Activated CD4-positive, alpha-beta T cell treated with anti-CD3 and anti-CD28 coated beads, Interleukin-2, amount 50 U/mL, for 48 hours (primary cell): ENCODE measurements at places on chromosomes 6 and 20.

GRCh38 chr20:22531056-22531615 is 53.2 kb downstream of the FOXA2 start:
- DNase-seq, result no peak

- DNase-seq, result no peak
These were observed 2.1 kb downstream of the MYL9 start for GRCh38 chr20:36543184-36544133.

DNA sequence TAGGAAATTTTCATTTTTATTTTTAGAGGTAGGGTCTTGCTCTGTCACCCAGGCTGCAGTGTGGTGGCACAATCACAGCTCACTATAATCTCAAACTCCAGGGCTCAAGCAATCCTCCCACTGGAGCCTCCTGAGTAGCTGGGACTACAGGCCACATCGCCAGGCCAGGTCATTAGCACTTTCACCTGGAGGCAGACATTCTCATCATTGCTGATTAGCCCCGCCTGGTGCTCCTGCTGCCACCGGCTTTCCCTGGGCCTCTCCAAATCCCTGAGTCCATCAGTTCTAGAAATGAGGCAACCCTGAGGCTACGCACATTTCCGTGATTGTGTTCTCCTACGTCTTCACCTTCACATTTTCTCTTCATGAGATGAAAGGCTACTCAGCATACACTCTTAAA is 607.7 kb upstream of the NRSN1 start:
- DNase-seq, result no peak

GRCh38 chr6:1310628-1311399 is 1.1 kb upstream of the FOXQ1 start:
- no peak for DNase-seq

DNA sequence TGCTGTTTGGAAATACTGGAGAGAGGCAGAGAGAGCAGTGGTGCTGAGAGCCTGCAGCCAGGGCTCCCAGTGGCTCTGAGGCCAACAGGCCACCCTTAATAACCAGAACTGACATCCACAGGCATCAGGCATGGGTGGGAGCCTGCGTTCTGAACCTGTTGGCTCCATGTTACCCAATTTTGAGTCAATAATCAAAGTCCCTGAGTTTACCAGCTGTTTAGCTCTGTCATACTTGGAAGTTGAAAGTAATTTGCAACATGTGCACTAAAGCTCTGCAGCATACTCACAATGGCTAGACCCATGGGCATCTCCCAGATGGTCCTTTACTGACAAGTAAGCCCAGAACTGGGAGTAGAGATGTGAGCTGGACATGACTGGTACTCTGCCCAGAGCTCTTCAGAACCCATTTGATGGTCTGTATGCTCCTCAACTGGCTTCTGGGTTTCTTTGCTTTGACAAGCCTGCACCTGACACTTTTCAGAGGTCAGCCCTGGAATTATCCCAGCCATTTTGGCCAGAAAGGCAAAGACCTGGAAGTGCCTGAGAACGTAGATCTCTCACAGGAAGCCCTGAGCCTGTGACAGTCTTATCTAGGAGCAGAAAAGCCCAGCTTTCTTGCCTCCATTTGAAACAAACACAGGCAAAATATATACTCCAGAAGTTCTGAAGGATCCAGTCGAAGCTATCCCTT is 122.4 kb upstream of the CITED2 start:
- DNase-seq, result no peak

DNA sequence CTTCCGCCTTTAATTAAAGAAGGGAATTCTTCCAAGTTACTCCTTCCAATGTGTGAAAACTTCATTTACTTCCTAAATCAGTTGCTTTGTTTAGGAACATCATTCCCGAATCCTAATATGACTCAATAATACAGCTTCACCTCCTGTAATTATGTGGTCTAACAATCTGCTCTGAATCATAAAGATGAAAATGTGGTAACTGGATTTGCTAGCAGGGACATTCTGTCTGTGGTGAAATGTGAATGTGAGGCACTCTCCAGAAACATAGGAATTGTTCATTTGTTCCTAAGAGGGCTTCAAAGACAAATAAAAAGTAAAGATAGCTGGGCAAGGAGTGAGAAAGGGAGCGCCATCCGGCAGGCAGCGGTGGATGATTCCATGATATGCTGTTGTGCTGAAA is 678.1 kb downstream of the KIF16B start:
- DNase-seq, result no peak

GRCh38 chr6:89351671-89352277 is 748 bp downstream of the UBE2J1 start:
- no peak for DNase-seq

GRCh38 chr6:121865811-121866210 is 430.4 kb downstream of the GJA1 start:
- no peak for DNase-seq

DNA sequence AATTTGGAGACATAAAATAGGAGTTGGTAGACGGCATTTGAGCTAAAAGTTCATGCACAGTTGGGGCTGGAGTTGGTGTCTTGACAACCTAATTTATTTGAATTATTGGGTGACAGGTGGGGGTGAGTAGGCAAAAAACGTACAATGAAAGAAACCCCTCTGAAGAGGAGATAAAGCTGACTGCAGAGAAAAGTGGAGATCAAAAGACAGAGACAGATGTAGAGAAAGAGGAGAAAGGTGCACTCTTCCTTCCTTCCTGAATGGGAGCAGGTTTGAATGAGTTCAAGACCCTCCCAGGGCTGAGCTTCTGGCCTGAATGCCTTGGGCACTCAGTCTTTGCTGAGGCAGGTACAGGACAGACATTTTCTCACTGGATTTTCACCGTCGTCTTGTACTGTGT is 284.3 kb downstream of the DHX35 start:
- DNase-seq, result no peak

- no peak for DNase-seq
These were observed 402.8 kb upstream of the JAG1 start for GRCh38 chr20:11076434-11077105.

GRCh38 chr6:42333612-42334011 is 116.0 kb upstream of the MRPS10 start:
- DNase-seq, result no peak

DNA sequence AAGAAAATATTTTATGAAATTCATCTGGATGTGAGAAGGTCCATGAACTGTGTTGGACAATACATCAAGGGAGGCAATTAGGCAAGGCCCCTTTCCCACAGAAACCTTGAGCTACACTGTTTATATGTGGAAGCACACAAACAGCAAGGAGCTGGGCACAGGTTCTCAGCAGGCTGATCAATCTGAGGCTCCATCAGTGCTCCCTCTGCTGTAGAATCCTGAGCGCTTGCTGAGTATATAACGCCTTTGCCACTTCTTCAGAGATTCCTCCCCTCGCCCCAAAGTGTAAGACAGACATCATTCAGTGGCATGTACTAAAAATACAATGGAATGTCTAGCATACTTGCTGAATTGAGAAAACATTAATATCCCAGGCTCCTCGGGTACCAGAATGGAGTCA is 146.9 kb downstream of the PRKN start:
- no peak for DNase-seq

- DNase-seq, result no peak
These were observed 16.5 kb downstream of the RTN4IP1 start for GRCh38 chr6:106612671-106613416.

- DNase-seq, result no peak
These were observed 167.6 kb upstream of the IMPG1 start for GRCh38 chr6:76240092-76240491.

DNA sequence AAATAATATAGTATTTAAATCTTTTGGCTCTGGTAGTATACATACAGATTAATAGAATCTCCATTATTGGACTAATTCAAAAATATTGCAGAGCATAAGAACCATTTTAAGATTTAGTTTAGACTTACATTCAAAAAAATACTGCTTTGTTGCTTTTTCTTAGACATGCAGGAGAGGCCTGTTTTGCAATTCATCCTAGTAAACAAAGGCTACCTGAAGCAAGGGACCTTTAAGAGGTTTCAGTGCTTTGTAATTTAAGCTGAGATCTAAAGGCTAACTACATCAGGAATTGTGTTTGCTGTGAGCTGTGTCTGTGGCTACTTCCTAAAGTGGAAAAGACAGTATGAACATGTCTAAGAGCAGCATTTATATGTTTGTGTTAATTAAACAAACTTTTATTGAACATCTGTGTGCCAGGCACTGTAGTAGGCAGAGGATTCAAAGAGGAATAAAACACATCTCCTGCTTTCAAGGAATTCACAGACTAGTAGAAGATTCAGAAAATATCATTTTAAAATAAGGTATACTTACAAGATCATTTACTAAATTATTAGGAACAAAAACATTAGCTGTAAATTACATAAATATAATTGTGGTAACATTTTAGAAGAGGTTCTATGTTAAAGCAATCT is 29.1 kb upstream of the CALHM6 start:
- DNase-seq, result no peak

GRCh38 chr6:15930207-15930606 is 198.7 kb upstream of the MYLIP start:
- no peak for DNase-seq

GRCh38 chr20:44572551-44573500 is 9.6 kb upstream of the PKIG start:
- no peak for DNase-seq

GRCh38 chr20:33362898-33363297 is 38.4 kb downstream of the CDK5RAP1 start:
- no peak for DNase-seq

DNA sequence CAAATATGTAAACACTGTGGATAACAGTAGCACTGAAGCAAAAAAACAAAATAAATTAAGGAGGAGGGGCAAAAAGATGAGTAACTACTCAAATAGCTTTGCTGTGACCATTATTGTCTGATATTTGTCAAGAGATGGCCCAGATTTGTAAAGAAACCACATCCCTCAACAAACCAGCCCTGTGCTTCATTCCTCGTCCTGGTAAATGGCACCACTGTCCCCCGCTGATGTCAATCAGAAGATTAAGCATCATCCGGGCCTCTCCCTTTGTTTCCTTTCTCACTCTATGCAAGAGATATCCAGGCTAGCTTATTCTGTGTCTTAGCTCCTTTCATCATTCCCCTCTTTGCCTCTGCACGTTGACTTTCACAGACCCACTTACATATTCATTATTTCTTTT is 259.0 kb downstream of the SYNE1 start:
- no peak for DNase-seq

- no peak for DNase-seq
These were observed 209.7 kb upstream of the SUPT3H start for GRCh38 chr6:45587229-45588060.

GRCh38 chr20:62584671-62585460 is 57.4 kb upstream of the SLCO4A1 start:
- DNase-seq, result no peak

DNA sequence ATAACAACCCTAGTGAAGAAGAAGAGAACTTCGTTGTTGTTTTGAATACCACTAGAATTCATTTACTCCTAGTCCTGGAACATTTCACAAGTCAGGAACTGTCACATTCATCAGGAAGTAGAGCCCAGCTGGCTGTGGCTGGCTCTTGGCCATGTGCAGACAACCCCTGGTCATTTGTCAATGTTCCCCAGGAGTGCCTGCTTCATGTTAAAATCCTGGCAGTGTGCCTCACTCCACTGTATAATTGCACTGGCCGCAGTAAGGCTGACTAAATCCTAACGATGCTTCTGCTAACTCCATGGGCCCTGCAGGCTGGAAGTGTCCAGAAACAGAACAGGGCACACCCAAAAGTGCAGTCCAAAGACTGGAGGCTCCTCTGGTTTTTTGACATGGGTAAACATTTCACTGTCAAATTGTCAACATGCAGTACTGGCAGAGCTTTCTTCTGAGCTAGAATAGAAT is 41.5 kb upstream of the ADGRF1 start:
- no peak for DNase-seq

DNA sequence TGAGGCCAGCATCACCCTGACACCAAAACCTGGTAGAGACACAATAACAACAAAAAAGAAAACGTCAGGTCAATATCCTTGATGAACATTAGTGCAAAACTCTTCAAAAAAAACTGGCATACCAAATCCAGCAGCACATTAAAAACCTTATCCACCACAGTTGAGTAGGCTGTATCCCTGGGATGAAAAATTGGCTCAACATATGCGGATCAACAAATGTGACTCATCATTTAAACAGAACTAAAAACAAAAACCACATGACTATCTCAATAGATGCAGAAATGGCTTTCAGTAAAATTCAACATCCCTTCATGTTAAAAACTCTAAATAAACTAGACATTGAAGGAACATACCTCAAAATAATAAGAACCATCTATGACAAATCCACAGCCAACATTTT is 59.6 kb upstream of the PHIP start:
- DNase-seq, result no peak

GRCh38 chr6:159431750-159432149 is 261.3 kb downstream of the SOD2 start:
- no peak for DNase-seq

DNA sequence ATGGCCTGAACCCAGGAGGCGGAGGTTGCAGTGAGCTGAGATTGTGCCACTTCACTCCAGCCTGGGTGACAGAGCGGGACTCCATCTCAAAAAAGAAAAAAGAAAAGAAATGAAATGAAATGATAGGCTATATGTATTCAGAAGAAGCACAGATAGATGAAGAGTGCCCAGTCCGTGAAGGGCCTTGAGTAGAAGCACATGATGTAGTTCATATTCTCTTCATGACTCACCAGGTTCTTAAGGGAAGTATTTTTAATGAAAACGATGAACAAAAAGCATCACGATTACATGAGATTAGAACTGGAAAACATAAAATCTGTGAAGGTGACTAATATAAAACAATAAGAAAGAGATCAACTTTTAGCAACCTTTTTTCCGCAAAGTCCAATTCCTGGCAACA is 29.8 kb downstream of the TPD52L1 start:
- no peak for DNase-seq

DNA sequence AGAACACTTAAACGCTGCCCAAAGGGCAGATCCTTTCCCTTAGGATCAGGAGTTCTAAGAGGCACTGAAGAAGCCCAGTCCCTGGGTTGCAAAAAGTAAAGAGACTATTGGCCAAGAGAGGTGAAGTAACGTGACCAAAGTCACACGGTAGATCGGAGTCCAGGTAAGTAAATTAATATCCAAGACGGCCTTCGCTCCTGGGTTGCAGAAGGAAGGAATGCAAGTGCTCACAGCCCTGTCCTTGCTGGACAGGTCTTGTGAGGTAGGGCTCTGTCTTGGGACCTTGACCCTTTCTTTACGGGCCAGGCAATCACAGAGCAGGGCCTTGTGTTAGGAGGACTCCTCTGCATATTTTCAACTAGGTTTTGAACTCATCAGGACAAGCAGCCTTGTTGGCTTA is 243.7 kb upstream of the PDE10A start:
- DNase-seq, result no peak

- no peak for DNase-seq
These were observed 1.5 kb downstream of the ABCC10 start for GRCh38 chr6:43428874-43429273.

GRCh38 chr6:11025921-11026635 is 18.0 kb downstream of the ELOVL2 start:
- no peak for DNase-seq

- DNase-seq, result no peak
These were observed 33.4 kb upstream of the RNF217 start for GRCh38 chr6:124928851-124929250.

DNA sequence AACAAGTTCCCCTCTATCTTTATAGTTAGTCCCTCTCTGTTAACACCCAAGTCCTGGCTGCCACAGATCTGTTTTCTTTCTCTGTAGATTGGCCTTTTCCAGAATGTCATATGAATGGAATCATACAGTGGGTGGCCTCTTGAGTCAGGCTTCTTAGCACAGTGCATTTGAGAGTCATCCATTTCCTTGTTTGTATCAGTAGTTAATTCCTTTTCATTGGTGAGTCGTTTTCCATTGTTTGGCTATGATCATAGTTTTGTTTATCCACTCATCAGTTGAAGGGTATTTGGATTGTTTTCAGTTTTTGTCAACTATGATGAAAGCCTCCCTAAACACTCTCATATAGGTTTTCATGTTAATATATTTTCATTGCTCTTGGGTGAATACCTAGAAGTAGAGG is 248.3 kb downstream of the ARID1B start:
- DNase-seq, result no peak

- no peak for DNase-seq
These were observed 74.4 kb downstream of the TRAM2 start for GRCh38 chr6:52502306-52503029.
